ENCODE measurements at places on chromosomes 16 and 17. TPM values are rescaled to one million over a fixed set of nuclear protein-coding genes. Genes with fewer than 3 reads are reported as not detected.

DNA sequence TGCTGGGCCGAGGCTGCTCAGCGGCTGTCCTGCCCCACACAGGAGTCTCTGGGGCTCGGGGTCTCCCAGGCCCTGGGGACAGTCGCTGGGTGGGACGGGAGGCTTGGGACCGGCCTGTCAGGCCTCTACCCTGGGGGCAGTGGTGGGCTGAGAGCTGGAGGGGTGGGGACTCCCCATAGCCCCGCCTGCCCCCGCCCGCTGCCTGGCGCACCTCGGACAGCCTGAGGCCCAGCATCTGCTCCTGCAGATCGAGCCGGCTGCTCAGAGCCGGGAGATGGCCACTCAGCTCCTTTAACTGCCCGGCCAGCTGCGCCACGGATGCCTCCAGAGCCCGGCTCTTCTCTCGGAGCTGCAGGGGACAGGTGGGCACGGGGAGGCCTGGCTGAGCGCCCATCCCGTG, 6.7 kb downstream of the PERCC1 start:
- ATAC-seq: no peak

DNA sequence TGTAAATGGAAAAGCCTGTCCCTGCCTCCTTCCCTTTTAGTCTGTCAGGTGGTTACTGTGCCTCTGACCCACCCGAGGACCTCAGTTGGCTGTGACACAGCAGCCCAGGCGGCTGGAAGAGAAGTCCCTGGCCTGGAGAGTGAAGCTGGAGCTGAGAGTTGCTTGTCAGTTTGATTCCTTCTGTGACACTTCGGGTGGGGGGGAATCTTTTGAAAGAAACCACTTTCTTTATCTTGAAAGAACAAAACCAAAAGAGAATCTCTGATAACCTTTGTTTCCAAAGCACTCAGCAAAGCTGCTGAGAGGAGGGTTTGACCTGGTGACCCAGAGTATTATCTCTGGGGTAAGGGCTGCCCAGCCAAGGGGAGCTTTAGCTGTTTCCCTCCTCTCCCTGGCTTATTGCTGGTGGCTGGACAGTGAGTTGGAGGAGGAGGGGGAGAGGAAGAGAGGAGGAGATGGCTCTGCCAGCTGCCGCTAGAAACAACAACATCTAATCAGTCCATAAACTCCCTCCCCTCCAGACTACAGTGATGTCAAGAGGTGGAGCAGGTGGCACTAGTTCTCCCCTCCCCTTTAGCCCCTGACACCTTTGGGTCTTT, 34.0 kb downstream of the YPEL2 start:
- no peak for ATAC-seq

DNA sequence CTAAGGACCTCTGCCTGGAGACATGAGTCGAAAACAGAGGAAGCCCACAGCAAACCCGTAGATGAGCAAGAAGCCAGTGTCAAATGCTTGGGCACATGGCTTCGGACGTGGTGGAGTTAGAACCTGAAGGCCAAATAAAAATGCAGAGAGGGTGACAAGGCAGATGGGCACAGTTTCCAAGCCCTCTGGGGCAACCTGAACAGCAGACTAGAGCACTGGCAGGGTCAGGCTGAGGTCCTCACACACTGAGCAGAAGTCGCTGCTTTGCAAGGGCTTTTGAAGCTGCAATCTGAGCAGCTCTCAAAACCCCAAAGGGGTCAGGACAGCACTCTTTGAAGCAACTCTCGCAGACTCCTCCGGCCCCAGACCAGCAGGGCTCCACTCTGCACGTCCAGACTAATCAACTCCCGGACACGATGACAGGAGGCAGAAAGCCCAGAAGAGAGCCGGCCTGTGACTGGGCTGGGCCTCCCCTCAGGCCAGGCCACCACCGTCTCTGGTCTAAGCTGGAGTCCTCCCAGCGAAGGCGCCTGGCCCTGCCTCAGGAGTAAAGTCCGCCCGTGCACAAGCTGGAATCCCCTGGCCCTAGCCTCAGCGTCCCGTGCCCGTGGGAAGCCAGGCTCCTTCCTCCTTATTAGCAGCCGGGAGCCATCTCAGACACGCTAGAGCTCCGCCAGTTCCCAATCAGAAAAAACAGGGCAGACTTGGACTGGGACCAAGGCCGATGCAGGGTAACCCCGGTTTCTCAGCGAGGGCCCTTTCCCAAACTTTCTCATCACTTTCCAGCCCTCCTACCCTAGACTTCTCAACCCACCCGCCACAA, 924 bp downstream of the SMARCD2 start:
- no peak for ATAC-seq

DNA sequence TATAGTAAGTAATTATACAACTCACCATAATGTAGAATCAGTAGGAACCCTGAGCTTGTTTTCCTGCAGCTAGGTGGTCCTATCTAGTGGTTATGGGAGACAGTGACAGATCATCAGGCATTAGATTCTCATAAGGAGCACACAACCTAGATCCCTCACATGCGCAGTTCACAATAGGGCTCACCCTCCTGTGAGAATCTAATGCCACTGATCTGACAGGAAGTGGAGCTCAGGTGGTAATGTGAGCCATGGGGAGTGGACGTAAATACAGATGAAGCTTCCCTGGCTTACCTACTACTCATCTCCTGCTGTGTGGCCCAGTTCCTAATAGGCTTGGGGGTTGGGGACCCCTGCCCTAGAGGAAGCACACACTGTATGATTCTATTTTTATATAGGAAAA, 21.8 kb upstream of the ZNF469 start:
- ATAC-seq: no peak

DNA sequence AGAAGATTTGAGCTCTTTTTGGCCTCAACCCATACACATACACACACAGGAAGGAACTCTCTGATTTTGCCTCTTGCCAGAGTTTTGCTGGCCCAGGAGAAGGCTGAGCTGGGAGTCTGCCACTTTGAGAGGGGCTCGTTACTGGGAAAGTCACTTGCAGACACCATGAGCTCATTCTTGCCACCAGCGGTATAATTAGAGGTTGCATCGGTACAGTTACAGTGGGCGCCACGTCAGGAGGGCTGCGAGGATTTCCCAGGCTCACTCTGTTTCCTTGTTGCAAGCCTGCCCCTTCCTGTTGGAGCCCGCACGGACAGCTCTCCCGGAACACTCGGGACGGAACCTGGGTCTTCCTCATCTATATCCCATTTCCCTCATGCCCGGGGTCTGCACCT, 3.1 kb upstream of the SDK2 start:
- ATAC-seq: no peak

Gene KRT27
- total RNA-seq: not detected

- ATAC-seq: no peak
These were observed 99.0 kb downstream of the OR1D5 start for GRCh38 chr17:2964370-2964769.
